ENCODE measurements at places on chromosomes 2 and 18.

DNA sequence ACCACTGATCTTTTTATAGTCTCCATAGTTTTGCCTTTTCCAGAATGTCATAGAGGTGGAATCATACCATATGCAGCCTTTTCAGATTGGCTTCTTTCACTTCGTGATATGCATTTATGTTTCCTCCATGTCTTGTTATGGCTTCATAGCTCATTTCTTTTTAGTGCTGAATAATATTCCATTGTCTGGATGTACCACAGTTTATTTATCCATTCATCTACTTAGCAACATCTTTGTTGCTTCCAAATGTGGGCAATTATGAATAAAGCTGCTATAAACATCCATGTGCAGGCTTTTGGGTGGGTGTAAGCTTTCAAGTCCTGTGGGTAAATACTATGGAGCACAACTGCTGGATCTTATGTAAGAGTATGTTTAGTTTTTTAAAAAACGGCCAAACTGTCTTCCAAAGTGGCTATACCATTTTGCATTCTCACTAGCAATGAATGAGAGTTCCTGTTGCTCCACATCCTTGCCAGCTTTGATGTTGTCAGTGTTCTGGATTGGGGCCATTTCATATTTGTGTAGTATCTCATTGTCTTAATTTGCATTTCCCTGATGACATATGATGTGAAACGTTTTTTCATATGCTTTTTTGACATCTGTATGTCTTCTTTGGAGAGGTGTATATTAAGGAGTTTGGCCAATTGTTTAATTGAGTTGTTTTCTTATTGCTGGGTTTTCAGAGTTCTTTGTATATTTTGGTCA, 20.6 kb downstream of the STPG4 start:
- DNase-seq: no peak

DNA sequence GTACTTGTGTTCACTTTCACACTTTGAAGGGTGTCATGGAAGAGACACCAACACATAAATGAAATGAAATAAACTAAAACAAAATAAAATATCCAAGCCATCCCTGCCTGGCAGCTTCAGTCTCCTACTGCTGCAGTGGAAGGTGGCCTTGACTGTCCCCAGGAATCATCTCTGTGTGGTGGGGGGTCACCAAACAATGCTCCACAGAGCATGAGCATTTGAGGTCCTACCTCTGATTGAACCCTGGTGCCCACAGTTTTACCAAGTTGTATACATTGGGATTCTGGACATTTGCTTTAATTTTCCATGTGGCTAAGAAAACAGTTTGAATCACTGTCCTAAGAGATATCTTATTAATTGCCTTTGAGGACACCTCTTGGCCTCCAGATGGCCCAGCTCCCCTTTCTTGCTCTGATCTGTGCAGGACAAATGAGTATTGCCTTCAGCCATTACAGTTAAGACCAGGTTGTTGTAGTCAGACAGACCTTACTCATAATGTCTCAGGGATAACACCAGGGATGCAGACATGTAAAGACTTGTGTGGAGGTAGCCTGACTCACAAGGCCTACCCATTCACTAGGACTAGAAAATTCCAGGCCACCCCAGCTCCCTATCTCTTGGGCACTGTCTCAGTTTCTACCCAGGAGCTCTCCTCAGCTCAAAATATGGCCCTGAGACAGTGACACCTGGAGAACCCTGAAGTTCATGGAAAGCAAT, 195.0 kb downstream of the MYCN start:
- no peak for DNase-seq

DNA sequence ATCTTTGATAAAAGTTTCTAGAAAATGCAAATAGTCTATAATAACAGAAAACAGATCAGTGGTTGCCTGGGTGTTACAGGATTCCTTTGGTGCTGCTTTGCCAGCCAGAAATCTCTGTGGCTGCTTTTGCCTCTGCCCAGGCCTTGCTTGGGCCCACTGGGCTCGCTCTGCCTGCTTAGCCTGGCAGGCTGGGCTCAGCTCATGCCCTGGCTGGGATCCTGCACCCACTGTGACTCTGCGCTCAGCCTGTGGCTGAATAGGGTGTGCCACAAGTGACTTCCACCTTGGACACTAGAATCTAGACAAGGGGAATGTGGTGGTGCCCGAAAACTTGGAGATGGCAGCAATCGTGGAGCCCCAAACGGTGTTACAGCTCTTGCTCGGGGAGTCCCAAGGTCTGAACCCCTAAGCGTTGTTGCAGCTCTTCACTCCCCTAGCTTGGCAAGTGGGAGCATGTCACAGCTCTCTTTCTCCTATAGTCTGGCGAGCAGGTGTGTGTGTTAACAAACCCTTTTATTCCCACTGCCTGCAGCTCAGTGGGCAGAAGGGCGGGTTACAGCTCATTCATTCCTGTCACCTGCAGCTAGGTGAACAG, 50.9 kb downstream of the FBXO48 start:
- peak; percentile 72 for DNase-seq

GRCh38 chr2:108145557-108146326, 94.0 kb upstream of the SULT1C3 start:
- DNase-seq: no peak

DNA sequence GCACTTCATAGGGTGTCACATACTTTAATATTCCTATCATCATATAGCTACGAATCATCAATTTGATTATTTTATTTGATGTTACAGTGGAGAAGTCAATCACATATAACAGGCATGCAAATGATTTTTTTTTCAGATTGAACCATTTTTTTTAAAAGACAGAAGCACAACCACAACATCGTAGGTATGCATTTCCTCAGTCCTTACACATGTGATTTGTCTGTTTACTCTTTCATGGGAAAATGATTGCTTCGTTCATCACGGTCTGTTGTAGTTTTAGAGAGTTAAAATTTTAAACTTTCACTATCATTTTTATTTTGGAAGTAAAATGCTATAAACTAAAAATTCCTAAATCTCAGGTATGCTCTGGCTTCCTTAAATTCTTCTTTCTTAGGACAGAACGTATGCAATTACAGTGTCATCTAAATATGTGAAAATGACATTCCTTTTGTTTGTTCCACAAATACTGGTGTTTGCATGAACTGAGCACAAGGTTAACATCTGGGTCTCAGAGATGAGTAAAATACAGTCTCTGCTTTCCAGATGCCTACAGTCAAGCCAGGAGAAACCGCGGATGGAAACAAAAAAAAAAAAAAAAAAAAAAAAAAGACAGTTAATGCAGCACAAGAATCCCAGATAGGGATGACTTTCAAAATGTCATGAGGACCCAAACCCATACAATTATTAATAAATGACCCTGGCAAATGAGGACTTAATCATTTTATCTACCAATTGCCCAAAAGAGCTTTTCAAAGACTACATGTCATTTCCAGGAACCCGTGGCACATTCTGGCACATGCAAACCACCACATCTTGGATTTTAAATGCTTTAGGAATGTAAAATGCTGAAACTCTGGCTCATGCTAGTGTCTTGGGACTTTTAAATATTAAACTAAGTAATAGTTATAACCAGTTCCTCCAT, 201.2 kb downstream of the LRP1B start:
- DNase-seq: no peak

GRCh38 chr2:177243476-177243875, 21.1 kb downstream of the NFE2L2 start:
- no peak for DNase-seq

DNA sequence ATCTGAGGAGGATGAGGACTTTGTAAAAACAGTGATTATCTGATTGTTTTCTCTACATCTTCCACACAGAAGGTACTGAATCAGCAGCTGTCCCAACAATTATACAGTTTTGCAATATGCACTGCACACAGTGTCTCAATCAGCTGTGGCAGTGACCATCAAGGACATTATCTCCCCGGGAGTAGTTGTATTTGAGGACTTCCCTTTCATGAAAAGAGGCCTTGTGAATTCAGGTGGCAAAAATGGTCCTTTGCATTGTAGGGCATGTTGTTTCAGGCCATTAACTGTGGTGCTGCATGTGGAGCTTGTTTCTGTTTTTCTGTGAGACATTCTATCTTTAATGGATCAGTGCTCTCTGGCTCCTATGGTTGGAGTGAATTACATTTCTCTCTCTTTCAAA, 779.4 kb upstream of the FSHR start:
- DNase-seq: no peak

DNA sequence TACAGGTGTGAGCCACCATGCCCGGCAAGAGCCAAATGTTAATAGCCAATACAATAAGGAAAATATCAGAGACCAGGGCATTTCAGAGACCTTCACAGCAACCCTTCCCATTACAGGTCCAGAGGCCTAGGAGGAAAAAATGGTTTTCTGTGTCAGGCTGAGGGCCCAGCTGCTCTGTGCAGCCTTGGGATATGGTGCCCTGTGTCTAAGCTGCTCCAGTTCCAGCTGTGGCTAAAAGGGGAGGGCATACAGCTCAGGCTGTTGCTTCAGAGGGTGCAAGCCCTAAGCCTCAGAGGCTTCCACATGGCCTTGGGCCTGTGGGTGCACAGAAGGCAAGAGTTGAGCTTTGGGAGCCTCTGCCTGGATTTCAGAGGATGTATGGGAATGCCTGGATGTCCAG, 20.1 kb upstream of the CCDC195 start:
- no peak for DNase-seq

DNA sequence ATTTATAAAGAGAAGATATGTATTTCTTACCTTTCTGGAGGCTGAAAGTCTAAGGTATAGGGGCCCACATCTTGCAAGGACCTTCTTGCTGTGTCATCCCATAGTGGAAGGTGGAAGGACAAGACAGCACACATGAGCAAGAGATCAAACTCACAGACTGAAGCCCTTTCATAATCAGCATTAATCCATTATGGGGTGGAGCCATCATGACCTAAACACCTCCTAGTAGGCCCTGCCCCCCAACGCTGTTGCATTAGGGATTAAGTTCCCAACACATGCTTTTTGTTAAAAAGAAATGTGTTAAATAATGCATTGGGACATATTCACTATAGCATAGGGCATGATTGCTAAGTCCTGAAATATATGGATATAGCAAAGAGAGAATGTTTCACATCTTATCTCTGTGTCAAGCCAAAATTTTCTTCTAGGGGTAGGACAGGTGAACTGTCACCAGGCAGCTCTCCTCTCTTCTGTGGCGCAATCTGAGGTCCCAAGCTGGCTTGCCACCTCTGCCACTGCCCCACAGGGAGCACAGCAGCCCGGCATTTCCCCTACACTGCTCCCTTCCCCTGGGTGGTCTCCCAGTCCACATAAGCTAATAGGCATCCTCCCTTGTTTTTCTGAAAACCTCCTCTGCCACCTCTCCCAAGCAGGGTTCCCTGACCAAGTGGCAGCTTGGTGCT, 8.3 kb upstream of the CTIF start:
- no peak for DNase-seq

GRCh38 chr2:23354554-23354953, 30.4 kb upstream of the KLHL29 start:
- DNase-seq: no peak

- no peak for DNase-seq
Observed at GRCh38 chr2:149314687-149315086, 15.7 kb upstream of the LYPD6 start.
